Activated CD4-positive, alpha-beta T cell treated with anti-CD3 and anti-CD28 coated beads, Interleukin-2, amount 50 U/mL, for 1 hour (primary cell): ENCODE measurements at places on chromosomes 12 and 14.

- no peak for DNase-seq
These were observed 6.4 kb upstream of the CD27 start for GRCh38 chr12:6438345-6438744.

DNA sequence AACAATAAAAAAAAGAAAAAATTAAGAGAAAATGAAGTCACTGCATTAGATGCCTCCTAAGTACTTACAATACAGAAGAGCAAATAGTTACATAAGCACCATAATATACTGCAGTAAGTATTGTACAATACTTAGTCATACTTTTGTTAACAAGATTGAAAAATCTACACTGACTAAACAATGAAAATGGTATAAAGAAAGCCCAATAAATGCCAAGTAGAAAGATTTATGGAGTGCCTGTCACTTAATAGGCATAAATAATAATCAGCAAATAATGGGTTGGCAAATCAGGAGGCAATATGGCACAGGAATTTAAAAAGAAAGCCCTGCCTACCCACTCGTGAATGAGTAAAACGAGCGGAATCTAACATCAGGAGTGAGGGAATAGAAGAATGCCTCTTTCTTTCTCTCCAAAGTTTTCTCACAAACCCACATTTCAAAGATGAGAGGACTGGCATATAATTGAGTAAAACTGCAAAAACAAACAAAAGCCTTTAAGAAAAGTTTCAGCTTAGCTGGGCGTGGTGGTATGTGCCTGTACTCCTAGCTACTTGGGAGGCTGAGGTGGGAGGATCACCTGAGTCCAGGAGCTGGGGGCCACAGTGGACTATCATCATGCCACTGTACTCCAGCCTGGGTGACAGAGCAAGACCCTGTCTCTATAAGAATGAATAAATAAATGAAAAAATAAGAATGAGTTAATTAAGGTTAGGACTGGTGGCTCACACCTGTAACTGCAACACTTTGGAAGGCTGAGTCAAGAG lies 36.1 kb downstream of the CRY1 start:
- DNase-seq = no peak

GRCh38 chr12:15899282-15899870 lies 11.8 kb upstream of the DERA start:
- DNase-seq = no peak

DNA sequence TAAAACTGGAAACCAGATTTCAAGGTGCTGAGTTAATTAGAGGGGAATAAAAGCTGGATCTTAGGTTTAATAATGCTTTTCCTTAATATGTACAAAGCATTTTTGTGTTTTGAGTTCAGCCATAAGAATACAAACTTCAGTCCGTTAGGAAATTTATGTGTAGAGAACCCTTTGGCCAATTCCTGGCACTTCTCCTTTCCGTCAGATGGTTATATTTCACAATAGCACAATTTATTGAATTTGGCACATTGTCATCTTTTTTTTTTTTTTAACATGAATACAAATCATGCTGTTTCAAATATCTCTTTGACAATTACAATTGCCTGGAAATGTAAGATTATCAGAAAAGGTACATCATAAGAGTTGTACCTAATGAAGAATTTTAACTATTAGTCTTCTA lies 56.2 kb upstream of the DDHD1 start:
- no peak for DNase-seq
